ENCODE measurements at places on chromosomes 13 and 19.

GRCh38 chr13:103133556-103133955 is 67.3 kb upstream of the SLC10A2 start:
- no peak for DNase-seq

- DNase-seq = no peak
Measured at GRCh38 chr19:32750441-32751055, 31.0 kb downstream of the TDRD12 start.

GRCh38 chr19:48741129-48741999 is 954 bp upstream of the RASIP1 start:
- peak; percentile 50 for DNase-seq

GRCh38 chr13:67045357-67045756 is 184.8 kb downstream of the PCDH9 start:
- DNase-seq = no peak

DNA sequence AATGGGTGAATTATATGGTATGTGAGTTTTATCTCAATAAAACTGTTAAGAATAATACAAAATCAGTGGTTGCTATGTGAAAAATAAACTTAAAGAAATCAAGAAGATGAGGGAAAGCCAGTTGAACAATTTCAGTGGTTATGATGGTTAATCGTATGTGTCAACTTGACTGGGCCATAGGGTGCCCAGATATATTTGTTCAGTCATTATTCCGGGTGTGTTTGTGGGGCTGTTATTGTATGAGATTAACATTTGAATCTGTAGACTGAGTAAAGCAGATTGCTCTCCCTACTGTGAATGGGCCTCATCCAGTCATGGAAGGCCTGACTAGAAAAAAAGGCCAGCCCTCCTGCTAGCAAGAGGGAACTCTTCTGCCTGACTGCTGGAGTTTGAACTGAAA is 109.3 kb downstream of the LMO7 start:
- no peak for DNase-seq

- peak; percentile 57 for DNase-seq
Measured at GRCh38 chr19:51551673-51552432, 19.2 kb upstream of the ZNF175 start.

GRCh38 chr13:78785764-78786163 is 126.8 kb upstream of the OBI1 start:
- DNase-seq = no peak

DNA sequence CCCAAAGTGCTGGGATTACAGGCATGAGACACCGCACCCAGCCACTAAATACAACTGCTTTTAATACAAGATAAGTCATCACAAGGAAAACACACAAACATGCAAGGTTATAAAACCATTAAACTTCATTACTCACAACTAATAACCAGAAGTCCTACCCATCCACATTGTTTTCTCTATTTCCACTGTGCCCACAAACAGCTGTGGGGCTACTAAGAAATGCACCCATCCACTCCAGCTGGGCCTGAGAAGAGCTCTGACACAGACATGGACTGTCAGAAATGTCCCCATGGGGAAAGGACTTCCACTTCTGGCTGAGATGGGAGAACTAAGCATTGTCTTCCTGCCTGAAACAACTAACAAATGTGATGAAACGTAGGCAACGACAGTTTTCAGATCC is 17.2 kb downstream of the SAFB2 start:
- no peak for DNase-seq

GRCh38 chr19:50394017-50394416 is 9.9 kb downstream of the POLD1 start:
- DNase-seq = no peak

GRCh38 chr13:94709001-94709834 is 3.1 kb downstream of the SOX21 start:
- peak; percentile 7 for DNase-seq

GRCh38 chr19:52910648-52911047 is 12.6 kb downstream of the ZNF888 start:
- no peak for DNase-seq

DNA sequence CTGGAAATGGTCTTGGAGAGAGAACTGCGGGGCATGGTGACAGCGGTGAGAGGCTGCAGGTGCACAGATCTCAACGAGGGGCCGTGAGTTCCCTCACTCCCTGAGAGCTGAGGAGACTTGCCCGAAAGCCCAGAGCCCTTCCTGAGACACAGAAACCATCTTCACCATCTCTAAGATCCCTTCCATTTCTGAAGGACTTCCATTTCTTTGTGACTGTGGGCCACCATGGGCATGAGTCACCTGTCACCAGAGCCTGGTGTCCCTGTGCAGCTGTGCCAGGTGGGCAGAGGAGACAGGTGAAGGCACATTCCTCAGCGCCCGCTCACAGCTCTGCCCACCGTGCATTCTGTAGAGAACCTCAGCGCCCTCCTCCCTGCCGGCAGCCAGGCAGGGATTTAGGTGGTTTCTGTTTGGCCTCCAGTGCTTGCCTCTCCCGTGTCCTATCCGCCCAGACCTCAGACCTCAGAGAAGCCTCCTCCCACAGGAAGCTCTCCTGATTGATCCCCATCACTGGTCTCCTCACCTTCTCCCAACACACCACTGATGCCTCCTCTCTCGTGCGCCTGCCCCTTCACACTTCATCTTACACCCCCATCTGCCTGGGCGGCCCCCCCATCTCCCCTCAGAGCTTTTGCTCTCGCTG is 24.2 kb downstream of the SH3GL1 start:
- DNase-seq = peak; percentile 23

GRCh38 chr19:10074153-10074552 is 12.0 kb upstream of the SHFL start:
- DNase-seq = peak; percentile 63

DNA sequence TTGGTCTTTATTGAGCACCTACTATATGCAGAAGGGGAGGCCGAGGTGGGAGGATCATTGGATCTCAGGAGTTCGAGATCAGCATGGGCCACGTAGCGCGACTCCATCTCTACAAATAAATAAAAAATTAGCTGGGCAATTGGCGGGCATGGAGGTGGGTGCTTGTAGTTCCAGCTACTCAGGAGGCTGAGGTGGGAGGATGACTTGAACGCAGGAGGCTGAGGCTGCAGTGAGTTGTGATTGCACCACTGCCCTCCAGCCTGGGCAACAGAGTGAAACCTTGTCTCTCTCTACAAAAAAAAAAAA is 3.8 kb downstream of the CFD start:
- no peak for DNase-seq

GRCh38 chr13:109567315-109567714 is 219.1 kb downstream of the IRS2 start:
- DNase-seq = no peak

DNA sequence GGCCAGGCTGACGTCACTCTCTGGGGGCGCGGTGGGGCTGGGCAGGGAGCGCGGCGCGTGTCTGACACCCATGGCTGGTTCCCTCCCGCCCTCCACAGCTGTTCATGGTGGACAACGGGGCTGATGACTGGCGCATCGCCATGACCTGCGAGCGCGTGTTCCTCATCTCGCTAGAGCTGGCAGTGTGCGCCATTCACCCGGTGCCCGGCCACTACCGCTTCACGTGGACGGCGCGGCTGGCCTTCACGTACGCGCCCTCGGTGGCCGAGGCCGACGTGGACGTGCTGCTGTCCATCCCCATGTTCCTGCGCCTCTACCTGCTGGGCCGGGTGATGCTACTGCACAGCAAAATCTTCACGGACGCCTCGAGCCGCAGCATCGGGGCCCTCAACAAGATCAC is 14.7 kb downstream of the KCNN1 start:
- DNase-seq = no peak

DNA sequence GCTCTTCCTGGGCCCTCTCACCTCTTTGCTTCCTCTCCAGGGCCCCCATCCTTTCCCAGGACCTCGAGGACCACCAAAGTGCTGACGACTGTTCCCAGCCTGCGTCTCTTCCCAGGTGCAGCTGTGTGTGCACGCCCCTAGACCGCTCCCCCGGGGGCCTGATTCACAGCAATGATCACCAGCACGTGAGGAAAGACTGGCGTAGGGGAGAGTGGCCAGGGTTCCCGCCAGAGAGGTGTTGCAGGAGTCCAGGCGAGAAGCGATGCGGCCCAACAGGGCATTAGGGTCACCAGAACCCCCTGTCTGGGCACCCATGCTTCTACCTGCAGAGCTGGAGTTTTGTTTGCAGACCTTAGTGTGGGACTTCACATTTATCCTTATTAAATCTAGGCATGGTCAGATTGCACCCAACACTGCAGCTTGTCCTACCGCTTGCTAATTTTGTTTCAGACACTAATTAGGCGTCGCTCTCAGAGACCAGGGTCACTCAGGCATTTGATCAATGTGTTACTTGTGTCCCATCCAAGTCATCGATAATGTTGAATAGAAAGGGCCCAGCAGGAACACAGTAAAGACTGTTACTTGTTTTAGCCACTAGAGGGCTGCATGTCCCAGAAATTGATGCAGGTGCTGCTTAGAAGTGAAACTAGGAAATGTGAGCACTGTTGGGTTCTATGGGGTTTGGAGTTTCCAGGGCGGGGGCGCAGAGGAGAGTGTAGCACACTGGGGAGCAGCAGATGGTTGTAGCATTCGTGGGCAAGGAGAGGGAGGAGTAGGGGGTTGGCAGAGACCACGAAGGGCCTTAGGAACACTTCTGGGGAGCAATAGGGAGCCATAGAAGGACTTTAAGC is 53.2 kb downstream of the CDADC1 start:
- peak; percentile 84 for DNase-seq

- DNase-seq = no peak
Measured at GRCh38 chr19:44891016-44891882, at the start of gene TOMM40. TOMM40 (plus strand) TSS chr19:44891254; CDS start chr19:44891416, 162 bp downstream.

DNA sequence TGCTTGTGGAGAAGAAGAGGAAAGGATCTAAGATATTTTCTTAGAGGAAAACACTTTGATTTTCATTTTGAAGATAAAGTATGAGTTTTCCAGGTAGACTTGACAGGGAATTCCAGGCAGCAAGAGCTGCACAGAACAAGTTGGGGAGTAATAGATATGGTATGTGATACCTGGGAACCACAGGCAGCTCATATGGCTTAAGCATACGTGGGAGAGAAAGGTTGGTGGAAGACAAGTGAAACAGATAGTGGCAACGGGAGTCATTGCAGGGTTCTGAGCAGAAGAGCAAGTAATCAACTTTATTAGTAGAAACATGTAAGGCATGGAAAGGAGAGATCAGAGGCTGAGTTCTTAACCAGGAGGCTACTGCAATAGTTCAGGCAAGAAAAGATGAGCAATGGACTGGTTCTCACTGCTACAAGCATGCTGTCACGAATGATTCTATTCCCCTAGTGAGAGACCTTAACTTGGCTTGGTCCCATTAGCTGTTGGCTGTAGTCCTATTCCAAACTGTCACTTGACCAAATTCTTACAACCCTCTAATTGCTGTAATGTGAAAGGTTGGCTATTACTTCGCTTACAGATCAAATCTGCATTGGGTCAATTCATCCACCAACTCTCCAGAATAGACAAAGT is 217.9 kb downstream of the VWA8 start:
- DNase-seq = no peak

- no peak for DNase-seq
Measured at GRCh38 chr19:19696386-19696785, 27.7 kb downstream of the ZNF101 start.

GRCh38 chr13:74675182-74675581 is 541.0 kb upstream of the KLF12 start:
- no peak for DNase-seq

- no peak for DNase-seq
Measured at GRCh38 chr13:40355126-40355724, 311.2 kb downstream of the FOXO1 start.

- peak; percentile 73 for DNase-seq
Measured at GRCh38 chr19:17739121-17739875, 12.0 kb upstream of the FCHO1 start.

Measured in B cell (primary cell).